ENCODE measurements at places on chromosomes 6 and 20.

- no peak for DNase-seq
These were observed 140.5 kb upstream of the SYNDIG1 start for GRCh38 chr20:24328901-24329300.

DNA sequence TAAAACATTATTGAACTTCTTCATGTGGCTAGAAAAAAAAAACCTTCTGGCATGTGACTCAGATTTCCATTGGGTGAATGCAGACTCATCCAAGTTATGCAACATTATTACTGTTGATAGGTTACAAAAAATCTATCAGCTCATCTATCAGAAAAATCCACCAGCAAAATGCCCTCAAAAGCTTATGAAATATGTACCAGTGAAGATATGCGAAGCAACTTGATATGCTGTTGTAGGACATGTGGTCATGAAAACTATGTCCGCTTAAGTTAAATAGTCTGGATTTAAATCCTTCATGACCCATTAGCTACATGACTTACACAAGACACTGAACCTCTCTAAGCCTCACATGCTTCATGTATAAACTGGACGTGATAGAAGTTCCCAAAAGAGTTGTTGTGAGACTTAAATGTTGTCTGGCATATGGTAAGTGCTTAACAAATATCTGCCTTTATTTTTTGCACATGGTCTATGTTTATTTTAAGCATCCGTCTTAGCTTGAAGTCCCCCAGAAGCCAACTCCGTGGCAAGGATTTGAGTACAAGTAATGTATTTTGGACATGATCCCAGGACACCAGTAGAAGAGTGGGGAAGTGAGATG is 12.5 kb upstream of the BFSP1 start:
- peak; percentile 64 for DNase-seq

DNA sequence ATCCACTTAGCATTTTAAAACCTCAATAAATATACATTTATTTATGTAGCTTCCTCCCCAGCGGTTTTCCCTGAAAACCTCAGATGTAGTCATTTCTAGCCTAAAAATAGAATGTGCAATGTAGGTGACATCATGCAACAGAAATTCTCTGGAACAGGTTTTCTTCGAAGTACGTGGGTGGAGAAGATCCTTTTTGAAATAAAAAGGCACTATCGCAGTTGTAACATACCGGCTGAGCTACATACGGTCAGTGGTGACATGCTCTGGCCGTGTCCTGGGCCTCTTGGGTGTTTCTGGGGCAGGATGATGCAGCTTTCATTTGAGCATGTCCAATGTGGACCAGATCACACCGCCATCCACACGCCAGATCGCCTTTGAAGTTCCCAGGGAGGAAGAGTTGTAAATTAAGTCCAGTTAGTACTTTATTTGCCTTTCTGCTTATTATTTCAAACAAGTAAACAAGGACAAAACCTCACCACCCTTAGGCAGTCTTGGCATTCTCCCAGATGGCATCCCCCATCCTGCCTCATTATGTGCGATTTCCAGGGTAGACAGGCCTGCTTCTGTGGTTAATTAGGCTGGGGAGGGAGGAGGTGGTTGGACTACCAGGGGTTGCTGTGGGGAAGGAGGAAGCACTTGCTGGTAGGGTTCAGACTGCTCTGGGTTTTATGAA is 109.5 kb upstream of the CLDN20 start:
- DNase-seq = peak; percentile 80

DNA sequence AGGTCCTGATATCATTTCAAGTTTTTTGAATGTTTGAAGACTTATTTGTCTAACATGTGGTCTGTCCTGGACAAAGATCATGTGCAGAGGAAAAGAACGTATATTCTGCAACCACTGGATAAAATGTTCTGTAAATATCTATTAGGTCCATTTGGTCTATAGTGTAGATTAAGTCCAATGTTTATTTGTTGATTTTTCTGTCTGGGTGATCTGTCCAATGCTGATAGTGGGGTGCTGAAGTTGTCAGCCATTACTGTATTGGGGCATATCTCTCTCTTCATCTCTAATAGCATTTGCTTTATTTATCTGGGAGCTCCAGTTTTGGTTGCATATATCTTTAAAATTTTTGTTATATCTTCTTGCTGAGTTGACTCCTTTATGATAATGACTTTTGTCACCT is 258.4 kb upstream of the CITED2 start:
- DNase-seq = no peak

GRCh38 chr6:70107852-70108629 is 194.8 kb downstream of the COL9A1 start:
- DNase-seq = peak; percentile 72
